Osteoblast (primary cell): ENCODE measurements at places on chromosomes 1 and 21.
A peak's percentile ranks its signal among the peaks of the same experiment; 100 is the strongest.

- DNase-seq: peak; percentile 81
These were observed 923 bp upstream of the SHC1 start for GRCh38 chr1:154971341-154971998.

- peak; percentile 98 for DNase-seq
These were observed 3.1 kb downstream of the ACAP3 start for GRCh38 chr1:1304331-1305299.

- DNase-seq: no peak
These were observed 279.1 kb downstream of the PCP4 start for GRCh38 chr21:40146216-40146837.

DNA sequence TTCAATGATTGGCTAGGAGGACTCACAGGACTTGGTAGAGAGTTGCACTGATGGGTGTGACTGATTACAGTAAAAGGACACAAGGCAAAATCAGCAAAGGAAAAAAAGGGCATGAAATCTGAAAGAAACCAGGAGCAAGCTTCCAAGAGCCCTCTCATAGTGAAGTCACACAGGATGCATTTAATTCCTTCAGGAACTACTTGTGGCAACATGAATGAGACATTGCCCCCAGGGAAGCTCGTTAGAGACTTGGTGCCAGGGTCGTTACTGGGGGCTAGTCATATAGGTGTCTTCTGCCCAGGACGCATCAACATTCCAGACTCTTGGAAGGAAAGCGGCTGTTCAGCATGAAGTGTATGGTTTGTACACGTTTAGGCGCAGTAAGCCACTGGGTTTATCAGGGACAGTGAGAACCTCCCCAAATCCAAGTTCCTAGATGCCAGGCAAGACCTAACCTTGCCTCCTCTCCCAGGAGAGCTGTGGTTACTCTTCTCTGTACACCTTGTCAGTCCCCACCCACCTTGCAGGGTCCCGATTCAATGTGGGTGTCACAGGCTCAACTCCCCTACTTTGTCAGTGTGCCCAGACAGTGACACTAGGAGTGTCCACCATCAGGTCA, 26.0 kb upstream of the C2CD2 start:
- no peak for DNase-seq

DNA sequence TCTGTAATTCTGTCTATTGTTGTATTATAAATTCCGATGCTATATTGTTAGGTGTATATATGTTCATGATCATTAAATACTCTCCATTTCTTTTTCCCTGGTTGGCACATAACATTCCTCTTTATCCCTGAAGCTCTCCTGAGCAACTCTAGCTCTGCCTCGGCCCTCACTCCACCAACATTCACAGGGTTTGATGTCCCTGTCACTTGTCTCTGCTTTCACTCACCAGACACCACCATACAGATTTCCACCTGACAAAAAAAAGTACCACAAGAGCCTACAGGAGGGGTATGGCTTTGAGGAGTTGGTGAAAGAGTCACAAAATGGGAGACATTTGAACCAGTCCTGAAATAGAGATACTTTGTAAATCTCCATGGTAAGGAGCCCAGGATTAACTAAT, 8.8 kb upstream of the TSPEAR start:
- peak; percentile 45 for DNase-seq
